ENCODE measurements at places on chromosomes 3 and 15. TPM values are rescaled to one million over a fixed set of nuclear protein-coding genes. Genes with fewer than 3 reads are reported as not detected.

TNFSF10 gene
- total RNA-seq: 40.3 TPM

SIDT1 gene
- total RNA-seq: 16.8 TPM

TRPM1 gene
- total RNA-seq: not detected

SCG5 gene
- total RNA-seq: 2.6 TPM

MAP6D1 gene
- 1.1 TPM for total RNA-seq

RTP1 gene
- total RNA-seq: not detected

- DNase-seq: peak; percentile 36
Observed at GRCh38 chr15:34038871-34039789, at the start of gene AVEN. TSS of gene AVEN (minus strand) at chr15:34039204. CDS start at chr15:34039046, 158 bp downstream.

- DNase-seq: no peak
Observed at GRCh38 chr15:63987796-63988378, 58.4 kb downstream of the DAPK2 start.

DNA sequence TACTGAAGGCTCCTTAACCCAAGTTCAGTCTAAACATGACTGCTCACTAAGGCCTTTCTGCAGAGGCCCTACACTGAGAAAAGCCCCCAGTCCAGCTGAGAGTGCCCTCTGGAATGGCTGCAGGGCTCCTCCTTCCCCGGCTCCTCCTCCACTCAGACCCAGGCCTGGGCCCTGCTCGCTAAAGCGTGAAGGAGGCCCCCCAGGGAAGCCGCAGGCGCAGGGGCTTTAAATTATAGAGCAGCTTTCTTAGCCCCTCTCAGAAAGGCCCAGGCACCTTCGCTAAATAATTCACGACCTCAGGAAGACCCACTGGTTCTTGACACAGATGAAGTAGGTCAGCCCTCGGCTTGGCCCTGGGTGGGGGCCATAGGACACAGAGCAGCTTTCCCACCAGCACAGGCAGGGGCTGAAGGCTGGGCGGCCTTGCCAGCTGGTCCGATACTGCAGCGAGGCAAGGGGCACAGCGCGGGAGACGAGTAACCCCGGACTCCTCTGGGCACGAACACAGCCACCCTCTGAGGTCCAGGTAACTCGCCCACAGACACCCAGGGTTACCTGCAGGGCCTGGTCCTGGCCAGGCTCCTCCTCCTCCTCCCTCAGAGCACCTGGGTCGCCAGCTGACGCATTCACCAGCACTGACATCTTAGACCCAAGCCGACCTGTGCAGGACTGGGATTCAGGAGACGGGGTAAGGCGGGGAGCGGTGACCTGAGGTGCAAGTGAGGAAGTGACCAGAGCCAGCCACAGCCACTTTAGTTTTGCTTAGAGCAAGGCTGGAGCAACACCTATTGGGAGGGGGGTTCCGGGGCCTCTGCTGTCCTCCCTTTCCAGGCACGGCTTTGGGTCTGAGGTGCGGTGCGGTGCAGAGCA, 36.9 kb downstream of the RBPMS2 start:
- no peak for DNase-seq

DNA sequence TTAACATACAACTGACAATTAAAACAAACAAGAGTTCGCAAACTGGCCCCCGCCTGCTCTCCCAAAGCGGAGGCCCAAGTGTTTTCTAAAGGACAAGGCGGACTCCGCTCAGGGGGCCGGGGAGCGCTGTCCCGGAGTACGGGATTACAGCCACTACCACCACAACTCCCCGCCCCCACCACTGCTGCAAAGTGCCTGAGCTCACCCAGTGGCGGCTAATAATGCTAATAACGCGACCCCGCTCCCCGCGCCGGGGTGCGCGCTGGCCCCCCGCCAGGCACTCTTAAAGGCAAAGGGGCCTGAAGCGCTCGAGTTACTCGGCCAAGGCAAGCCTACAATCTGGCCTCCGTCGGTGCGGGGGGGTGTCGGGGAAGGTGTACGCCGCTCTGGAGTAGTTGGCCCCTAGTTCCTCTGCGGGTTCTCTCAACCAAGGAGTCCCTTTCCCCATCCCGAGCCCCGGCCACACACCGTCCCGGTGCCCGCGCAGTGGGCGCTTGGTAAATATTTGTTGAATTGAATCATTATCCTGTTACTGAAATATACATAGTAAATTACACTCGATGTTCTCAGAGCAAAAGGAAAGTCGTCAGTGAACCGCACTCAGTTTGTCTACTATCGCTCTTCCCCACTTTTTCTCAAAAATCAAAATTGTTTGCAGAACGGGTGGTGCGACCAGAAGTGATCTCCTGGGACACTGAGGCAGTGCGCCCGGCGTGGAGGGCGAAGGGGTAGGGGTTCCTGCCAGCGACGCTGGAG, 827 bp downstream of the WNT5A start:
- DNase-seq: peak; percentile 47

DNA sequence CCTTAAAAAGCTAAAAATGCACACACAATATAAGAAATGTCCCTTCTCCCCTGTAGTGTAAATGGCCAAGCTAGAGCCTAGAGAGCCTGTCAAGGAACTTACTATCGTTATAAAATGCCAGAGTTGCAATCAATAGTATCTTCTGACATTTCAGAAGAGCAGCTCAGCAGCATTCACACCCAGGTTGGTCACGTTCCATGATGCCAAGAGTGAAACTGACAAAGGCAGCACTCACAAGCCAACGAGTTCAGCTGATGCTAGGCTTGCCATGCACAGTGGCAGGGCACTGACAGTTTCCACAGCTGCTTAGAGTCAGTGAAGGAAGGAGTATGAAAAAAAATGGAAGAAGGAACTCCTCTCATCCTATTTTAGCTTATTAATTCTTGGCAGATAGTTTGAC, 331.4 kb upstream of the CCDC54 start:
- no peak for DNase-seq

- DNase-seq: no peak
Observed at GRCh38 chr3:62911526-62911925, 36.3 kb upstream of the CADPS start.

- no peak for DNase-seq
Observed at GRCh38 chr15:78087951-78088772, 4.2 kb upstream of the SH2D7 start.

- DNase-seq: no peak
Observed at GRCh38 chr3:154059833-154060232, 61.4 kb upstream of the ARHGEF26 start.

DNA sequence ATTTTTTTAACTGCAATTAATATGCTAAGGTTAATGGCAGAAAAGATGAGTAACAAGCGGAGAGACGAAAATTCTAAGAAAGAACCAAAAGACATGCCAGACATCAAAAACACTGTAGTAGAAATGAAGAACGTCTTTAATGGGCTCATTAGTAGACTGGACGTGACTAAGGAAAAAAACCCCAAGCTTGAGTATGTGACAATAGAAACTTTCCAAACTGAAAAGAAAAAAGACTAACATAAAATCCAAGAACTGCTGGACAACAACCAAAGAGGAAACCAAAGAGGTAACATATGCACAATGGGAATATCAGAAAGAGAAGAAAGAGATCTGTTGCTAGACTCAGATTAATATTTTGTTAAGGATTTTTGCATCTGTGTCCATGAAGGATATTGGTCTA, 94.6 kb upstream of the SETMAR start:
- no peak for DNase-seq

GRCh38 chr3:193451902-193452301, 73.3 kb upstream of the ATP13A5 start:
- no peak for DNase-seq

- peak; percentile 78 for DNase-seq
Observed at GRCh38 chr15:74433592-74434262, at the start of gene SEMA7A. TSS of gene SEMA7A (minus strand) at chr15:74433958. CDS start at chr15:74433918, 40 bp downstream.

DNA sequence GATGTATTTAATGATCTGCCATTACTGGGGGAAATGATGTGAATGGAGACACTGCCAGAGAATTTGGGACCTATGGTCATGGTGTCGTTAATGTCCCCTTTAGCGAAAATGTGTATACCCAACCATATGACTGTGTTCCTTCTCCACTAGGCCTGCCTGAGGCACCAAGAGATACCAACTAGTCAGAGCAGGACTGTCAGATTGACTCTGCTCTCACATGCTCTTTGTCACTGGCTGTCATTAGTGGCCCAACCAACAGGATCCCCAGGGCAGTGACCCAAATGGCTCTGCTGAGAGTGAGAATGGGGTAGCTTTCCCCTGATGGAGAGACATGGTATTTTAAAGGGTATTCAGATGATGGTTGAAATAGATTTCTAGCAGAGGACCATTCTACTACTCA, 2.8 kb downstream of the TAGLN3 start:
- DNase-seq: no peak

DNA sequence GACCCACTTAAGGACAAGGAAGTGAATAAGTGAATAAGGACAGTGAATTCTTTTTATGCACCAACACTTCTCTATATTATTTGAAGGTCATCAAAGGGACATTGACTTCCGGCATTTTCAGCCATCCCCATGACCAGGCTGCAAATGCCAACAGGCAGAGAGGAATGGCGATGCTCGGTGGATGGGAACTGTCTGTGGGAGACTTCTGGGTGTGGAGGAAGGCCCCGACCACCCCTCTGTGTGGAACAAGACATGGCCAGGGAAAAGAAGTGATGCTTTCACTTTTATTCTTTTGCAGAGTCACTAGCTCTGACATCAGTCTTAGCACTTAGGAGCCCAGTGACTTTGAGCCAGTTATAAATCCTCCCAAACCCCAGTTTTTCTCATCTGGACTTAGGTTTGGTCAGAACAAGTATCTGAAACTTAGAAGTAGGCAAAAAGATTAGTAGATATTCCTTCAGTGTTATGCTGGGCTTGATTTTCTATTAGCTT, 84.5 kb downstream of the KBTBD8 start:
- DNase-seq: no peak

DNA sequence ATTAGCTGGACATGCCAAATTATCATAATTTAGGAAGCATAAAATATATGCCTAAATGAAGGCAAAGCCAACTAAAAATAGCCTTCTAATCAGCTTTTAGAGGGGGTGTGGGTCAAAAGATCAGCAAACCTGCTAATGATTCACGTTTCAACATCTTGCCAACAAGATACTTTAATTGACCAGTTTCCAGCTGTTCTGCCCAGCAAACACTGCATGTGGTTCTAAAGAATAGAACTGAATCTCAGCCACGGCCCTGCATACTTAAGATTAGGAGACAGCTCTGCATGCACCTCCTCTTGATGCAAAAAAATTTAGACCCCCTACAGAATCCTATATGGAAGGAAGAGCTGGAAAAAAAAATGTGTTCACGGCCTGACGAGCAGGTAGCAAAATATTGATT, 500.5 kb downstream of the TBL1XR1 start:
- DNase-seq: no peak

GRCh38 chr3:14266361-14266760, 87.7 kb downstream of the LSM3 start:
- peak; percentile 34 for DNase-seq

DNA sequence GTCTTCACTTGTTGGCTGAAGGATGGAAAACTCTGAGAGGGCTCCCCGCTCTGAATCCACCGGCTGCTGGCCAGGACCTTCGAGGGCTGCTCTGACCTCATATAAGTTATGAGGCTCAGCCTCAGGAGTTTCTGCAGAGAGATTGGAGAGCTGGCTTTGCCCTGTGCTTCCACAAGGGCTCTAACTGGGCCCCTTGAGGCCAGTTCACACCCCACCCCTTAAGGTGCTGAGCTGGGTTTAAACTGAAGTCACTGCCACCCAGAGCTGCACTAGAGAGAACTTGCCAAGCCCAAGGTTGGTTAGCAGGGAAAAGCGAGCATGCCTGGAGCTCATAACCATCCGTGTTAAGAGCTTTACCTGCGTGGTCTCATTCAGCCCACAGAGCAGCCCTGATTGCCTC, 2.8 kb upstream of the CCDC33 start:
- no peak for DNase-seq

Measured in mucosa of gallbladder (tissue), 1 donor.